ENCODE measurements at places on chromosomes 16 and 17.

DNA sequence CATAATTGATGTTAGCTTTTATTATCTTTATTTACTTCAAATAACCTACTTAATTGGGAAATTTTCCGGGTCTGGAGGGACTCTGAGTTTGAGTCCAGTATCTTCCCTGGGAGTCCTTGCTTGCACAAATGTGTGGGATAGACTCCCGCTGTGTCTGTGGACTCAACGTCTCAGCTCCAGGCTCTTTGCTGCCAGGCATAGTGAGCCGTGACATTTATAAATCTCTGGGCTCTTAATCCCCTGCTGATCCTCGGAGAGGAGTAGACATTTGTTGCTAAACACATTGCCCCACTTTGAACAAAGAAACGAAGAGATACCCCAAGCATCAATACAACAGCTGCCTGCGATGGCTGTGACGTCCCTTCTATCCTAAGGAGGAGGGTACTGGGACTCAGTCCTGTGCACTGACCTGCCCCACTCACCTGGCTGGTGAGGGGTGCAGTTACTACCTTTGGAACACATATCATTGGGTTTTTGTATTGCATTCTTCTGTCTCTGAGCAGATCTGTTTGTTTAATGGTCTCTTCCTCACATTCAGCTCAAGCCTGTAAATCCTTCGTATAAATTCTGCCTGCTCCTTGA lies 316.9 kb downstream of the HAPSTR1 start:
- DNase-seq = no peak

GRCh38 chr17:67824735-67825626 lies at the start of gene BPTF:
BPTF (plus strand) TSS chr17:67825503; CDS start chr17:67825725, 222 bp downstream.
- peak; percentile 90 for DNase-seq

GRCh38 chr17:37392024-37392590 lies 14.5 kb downstream of the ACACA start:
- DNase-seq = no peak

DNA sequence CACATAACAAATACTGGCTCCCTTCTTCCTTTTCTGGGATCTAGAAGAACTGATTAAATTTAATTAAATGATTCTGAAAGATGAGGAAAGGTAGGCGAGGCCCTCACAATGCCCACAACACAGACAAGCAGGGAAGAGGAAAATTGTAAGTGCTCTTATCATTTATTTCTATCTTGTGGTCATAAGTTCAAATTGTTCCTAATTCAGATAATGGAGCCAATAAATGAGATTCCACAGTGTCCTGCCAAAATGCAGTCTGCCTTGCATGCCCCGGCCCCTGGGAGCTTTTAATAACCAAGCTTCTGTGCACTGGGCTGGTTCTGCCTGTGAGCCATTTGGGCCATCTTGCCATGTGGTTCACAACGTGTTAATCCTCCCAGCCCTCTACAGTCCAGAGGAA lies 97.0 kb downstream of the CMC2 start:
- DNase-seq = no peak

- DNase-seq = no peak
These were observed 2.0 kb downstream of the TBC1D10B start for GRCh38 chr16:30368122-30368791.

GRCh38 chr16:69706256-69706974 lies 19.9 kb downstream of the NQO1 start:
- no peak for DNase-seq
